Retina (tissue), 1 donor: ENCODE measurements at places on chromosomes 7 and 10.

DNA sequence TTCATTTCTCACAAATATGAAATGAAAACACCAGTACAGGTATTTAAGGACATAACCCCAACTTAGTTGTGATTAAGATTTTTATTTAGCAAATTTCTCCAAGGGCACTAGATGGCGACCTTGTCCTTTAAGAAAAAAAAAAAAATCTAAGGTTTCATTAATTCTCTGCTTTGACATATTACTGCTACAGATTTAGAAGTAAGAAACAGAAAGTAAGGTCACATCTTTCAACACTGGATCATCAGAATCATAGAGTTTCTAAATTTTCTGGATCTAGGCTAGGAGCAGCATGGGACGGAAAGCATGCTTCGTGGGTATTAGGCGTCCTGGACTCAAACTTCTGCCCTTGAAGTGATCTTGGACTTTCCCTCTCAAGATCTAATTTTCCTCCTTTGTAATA lies 85.5 kb upstream of the PRKG1 start:
- peak; percentile 54 for DNase-seq

GRCh38 chr10:412109-412508 lies 276.9 kb downstream of the ZMYND11 start:
- DNase-seq = no peak

DNA sequence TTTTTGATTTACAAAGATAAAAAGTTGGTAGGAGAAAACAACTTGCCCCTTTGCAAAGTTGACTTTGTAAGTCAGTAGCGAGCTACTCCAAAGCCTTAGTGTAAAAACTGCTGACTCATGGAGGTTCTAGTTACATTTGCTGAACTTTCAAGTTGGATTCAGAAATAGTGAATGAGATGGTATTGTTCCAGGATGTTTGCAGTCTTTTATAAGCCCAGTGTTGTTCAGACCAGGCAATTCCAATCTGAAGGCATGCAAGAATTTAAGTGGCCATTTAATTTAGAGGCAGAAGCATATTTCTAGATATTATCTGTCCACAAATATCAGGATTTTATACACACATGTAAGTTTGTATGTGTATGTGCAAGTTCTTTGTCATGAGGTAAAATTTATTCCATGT lies 21.6 kb downstream of the TES start:
- DNase-seq = no peak

DNA sequence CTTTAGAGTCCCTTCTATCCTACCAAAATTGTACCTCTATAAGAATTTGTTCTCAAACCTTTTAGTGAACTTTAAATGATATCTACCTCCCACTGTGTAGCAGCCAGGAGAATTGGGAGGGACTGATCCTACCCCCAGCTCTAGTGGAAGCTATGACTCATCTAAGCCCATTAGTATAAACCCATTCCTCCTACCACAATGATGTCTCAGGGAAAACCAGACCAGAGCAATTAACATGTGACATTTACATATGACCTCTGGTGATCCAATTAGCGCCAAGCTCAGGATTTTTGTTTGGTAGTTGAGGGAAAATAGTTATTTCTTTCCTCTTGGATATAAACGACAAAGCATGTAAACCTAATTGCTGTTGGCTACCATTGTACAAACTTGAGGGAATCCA lies 33.1 kb upstream of the R3HCC1L start:
- DNase-seq = no peak

- no peak for DNase-seq
These were observed 103.3 kb downstream of the GALNT17 start for GRCh38 chr7:71235253-71235652.

DNA sequence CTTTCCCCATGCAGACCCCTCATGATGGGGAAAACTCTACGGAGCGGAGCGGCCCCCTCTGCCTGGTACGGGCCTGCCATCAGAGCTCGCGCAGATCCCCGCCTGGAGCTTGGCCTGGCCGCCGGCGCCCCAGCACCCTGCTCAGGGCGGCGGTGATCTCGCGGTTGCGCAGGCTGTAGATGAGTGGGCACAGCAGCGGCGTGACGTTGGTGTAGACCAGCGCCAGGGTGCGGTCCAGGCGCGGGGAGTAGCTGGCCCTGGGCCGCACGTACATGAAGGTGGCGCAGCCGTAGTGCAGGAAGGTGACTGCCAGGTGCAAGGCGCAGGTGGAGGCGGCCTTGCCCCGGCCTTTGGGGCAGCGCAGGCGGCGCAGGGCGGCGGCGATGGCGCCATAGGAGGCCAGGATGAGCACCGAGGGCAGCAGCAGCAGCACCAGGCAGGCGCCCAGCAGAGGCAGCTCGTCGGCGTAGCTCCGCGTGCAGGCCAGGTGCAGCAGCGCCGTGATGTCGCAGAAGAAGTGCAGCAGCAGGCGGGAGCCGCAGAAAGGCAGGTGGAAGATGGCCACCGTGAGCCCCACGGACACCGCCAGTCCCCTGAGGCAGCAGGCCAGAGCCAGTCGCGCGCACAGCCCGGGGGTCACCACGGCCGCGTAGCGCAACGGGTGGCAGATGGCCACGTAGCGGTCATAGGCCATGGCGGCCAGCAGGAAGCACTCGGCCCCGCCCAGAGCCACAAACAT lies 33.4 kb downstream of the TAS2R41 start:
- peak; percentile 53 for DNase-seq

- DNase-seq = no peak
These were observed 86.6 kb downstream of the TCF7L2 start for GRCh38 chr10:113036619-113037018.

DNA sequence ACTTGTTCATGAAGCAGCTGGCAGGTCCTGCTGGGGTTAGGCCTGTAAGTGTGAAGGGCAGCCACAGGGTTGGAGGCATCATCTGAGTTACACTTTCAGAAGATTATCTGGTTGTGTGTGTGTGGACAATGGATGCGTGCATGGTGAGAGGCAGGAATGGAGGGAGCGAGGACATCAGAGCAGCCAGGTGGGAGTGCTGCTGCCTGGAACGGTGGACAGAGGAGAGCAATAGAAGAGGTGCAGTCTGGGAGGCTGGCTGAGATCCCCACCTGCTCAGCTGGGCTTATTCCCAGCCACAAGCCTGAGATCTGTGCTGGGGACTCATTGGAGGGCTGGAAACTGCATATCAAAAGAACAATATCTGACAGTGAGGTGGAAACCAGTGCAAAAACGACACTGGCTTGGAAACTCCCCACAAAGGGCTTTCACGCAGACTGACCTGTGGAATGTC lies 17.9 kb downstream of the ZNF488 start:
- no peak for DNase-seq

- DNase-seq = no peak
These were observed 63.0 kb downstream of the HDAC9 start for GRCh38 chr7:18558503-18558902.

DNA sequence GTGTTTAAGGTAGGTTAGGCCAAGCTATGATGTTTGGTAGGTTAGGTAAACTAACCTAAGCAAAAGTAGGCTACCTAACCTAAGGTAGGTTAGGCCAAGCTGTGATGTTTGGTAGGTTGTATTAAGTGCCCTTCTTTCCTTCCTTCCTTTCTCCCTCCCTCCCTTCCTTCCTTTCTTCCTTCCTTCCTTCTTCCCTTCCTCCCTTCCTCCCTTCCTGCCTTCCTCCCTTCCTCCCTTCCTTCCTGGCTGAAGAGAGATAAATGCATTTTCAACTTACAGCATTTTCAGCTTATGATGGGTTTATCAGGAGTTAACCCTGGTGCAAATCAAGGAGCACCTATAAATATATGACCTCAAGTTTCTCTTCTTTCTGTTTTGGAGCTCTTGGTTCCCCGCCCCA lies 56.2 kb downstream of the SND1 start:
- no peak for DNase-seq

DNA sequence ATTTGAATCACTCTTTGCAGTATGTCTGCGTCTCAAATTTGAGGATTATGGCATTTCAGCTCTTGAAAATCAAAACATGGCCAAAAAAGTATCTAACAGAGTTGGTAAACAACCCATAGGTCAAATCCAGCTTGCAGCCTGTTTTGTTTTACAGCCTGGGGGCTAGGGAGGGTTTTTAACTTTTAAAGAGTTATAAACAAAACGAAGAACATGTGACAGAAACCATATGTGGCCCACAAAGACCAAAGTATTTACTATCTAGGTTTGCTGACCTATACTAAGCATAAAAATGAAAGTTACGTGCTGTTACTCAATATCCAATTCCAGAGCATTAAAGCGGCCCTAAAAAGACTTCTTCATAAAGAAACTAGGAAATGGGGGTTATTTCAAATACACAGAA lies 55.5 kb upstream of the STARD3NL start:
- no peak for DNase-seq

- no peak for DNase-seq
These were observed 40.2 kb downstream of the FAS start for GRCh38 chr10:89030791-89031190.

DNA sequence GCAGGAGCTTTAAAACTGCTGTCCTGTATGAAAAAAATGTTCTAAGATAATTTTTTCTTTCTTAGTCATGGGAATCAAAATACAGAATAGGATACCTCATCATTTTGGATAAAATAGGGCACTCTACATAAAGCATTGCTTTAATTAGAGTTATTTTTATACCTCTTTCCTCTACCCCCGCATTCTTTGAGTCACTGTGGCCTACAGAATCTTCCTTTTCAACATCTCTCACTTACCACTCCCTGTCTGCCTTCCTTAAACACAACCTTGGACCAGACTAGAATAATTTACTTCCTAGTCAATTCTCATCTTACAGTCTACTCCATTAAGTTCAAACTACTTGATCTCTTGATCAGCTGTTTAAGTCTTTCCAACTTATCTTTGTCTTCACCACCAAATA lies 462.3 kb downstream of the PHTF2 start:
- no peak for DNase-seq

- DNase-seq = no peak
These were observed 186.3 kb downstream of the FRMD4A start for GRCh38 chr10:14144451-14144850.

GRCh38 chr7:142583446-142583845 lies 165.8 kb upstream of the PRSS1 start:
- DNase-seq = no peak

- DNase-seq = no peak
These were observed 324.8 kb downstream of the SFMBT2 start for GRCh38 chr10:7085913-7086589.

GRCh38 chr7:1092806-1093501 lies 5.0 kb downstream of the GPER1 start:
- no peak for DNase-seq

GRCh38 chr7:69126896-69127479 lies 471.3 kb upstream of the AUTS2 start:
- DNase-seq = no peak

GRCh38 chr7:122290476-122290875 lies 14.1 kb downstream of the FEZF1 start:
- DNase-seq = no peak

GRCh38 chr10:65083222-65083621 lies 1562.0 kb downstream of the REEP3 start:
- DNase-seq = no peak

GRCh38 chr10:48551861-48552591 lies 52.8 kb downstream of the ARHGAP22 start:
- DNase-seq = peak; percentile 72

DNA sequence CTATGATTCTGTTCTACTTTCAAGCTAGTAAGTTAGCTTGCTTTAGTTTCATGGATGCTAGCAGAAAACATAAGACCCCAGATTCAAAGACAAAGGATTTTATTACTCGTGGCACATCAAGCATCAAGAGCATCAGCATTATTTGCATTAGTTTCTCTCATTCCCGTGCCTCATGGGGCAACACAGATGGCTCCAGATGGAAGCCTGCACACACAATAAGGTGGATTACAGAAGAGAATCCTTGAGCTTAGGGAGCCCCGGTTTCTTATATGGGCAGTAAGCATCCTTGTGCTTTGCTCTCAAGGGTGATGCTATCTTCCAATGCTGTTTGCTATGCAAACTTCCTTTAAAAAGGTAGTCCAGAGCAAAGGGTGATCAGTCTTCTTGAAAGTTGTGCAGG lies 10.7 kb upstream of the CAPZA2 start:
- no peak for DNase-seq
